ENCODE measurements at places on chromosomes 7 and 10.

DNA sequence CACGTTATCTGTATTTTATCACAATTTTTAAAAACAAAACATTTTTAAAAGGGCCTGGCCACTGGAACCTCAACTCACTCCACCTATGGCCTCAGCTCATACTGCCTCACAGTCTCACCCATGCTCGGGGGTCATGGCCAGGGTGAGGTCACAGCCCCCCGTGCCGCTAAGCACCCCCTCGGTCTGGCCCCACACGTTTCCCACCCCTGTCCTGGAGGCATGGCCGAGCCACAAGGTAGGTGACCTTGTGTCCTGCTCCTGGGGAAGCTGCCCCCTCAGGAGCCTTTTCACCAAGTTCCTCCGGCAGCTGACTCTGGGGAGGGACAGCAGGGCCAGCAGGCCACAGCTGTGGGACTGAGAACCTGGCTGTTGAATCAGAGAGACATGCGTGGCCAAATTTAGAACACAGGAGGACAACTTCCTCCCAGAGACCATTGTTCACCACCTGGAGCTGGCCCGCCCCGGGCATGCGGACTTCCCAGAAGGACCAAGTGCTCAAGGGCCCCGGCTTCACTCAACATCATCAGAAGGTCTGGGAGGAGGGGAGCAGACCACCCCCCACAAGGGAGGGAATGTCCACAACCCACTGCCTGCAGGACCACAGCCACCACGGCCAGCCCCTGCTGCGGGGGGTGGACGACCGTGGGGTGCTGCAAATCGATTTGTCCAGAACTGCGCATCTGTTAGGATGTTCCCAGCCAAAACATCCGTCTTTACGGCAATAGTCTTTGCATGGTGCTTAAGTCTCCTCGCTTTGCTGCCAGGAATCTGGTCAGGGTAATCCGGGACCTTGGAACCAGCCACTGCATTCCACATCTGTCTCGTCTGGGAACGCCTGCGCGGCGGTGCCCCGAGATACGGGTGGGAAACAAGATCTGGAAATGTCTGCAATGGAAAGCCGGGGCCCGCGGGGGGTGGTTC, 48.6 kb upstream of the PDGFA start:
- no peak for DNase-seq

- DNase-seq: no peak
These were observed 54.6 kb upstream of the OPN4 start for GRCh38 chr10:86599729-86600128.

GRCh38 chr7:24830440-24831050, 73.3 kb upstream of the GSDME start:
- no peak for DNase-seq

DNA sequence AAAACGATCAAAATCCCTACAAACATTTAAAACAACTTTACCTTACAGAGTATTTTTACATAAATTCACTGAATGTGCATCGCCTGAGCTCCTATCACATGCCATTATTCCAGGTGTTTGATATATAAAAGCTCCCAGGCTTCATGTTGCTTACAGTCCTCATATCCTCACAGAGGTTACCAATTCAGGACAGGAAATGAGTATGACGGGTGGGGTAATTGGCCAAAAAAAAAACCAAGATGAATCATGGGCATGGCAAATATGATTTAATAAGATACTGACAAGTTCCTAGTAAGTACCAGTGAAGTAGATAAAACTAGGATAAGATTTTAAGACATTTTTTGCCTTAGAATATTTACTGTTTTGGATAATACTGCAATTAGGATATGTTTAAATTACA, 135.8 kb downstream of the KMT2E start:
- no peak for DNase-seq

- no peak for DNase-seq
These were observed 430.3 kb upstream of the NRP1 start for GRCh38 chr10:33764694-33765185.

Measured in CD4-positive, alpha-beta T cell treated with Interleukin-21 for 1 hour (primary cell).